CD4-positive, CD25-positive, alpha-beta regulatory T cell (primary cell): ENCODE measurements at places on chromosomes 6 and 20.
A peak's percentile ranks its signal among the peaks of the same experiment; 100 is the strongest.

- H3K4me3 ChIP-seq: no peak overlapping the region
- H3K27ac ChIP-seq: no peak overlapping the region
- H3K4me1 ChIP-seq: no peaks in the 10 kb centered on the region
Observed at GRCh38 chr6:129382916-129383315, 327.1 kb downstream of the ARHGAP18 start.

DNA sequence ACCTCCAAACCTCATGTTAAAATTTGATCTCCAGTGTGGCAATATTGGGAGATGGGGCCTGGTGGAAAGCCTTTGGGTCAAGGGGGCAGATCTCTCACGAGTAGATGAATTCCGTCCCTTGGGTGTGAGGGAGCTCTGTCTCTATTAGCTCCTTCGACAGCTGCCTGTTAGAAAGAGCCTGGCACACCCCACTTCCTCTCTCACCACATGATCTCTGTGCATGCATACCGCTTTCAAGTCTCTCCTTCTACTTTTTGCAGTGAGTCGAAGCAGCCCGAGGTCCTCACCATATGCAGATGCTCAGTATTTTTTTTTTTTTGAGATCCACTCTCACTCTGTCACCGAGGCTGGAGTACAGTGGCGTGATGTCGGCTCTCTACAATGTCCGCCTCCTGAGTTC, 176.9 kb downstream of the SYNDIG1 start:
- H3K4me1 ChIP-seq: no peaks in the 10 kb centered on the region
- no peak for DNase-seq
- H3K4me3 ChIP-seq: no peak overlapping the region
- no peak overlapping the region for H3K27ac ChIP-seq

- no peak for DNase-seq
- no peak overlapping the region for H3K4me3 ChIP-seq
- H3K4me1 ChIP-seq: peaks cover 23% of the 10 kb centered on the region
- no peaks in the 10 kb centered on the region for H3K36me3 ChIP-seq
- peaks cover 29% of the 10 kb centered on the region for H3K27me3 ChIP-seq
Observed at GRCh38 chr6:41426438-41426851, 91.0 kb downstream of the NCR2 start.

GRCh38 chr20:41649489-41649888, 31.3 kb upstream of the CHD6 start:
- no peak overlapping the region for H3K4me3 ChIP-seq
- H3K27ac ChIP-seq: no peak overlapping the region
- H3K4me1 ChIP-seq: no peaks in the 10 kb centered on the region

DNA sequence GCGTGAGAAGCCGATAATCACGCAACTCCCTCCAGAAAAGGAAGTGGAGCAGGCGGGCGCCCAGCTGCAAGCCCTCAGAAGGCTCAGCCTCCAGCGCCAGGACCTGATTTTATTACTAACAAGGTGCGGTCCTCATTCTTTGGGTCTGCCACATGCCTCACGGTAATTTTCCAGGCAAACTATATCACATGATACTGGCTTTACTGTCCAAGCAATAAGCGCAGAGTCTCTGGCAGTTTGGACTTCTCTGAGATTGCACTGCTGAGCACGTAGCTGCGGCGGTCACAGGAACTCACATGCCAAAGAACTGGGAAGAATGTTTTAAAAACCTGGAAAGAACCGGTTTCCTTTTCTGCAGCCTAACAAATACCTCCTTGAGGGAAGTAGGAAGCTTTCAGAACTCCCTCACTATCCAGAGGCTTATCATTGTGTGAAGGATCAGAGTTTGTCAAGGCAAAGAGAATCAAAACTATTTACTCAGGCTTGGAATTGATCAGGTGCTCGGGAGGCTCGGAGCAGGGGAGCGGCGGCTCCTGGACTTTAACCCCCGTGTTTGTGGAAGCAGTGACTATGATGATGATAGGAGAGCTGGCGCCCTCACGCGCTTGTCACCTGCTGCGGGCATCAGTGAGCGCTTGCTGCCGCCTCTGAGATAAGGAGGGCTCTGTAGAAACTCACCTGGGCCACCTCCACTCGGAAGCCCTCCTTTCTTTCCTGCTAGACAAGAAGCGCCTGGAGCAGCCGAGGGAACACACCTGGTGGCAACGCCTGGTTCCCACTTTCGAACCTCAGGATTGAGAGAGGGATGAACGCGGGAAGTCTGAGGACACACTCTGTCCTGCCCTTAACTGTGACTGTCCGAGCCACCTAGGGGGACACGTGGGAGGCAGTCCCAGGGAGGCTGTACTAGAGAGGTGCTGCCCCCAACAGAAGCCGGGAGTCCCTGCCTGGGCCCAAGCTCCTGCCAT, 27.2 kb upstream of the SYNJ2 start:
- DNase-seq: no peak
- no peaks in the 10 kb centered on the region for H3K36me3 ChIP-seq
- H3K4me1 ChIP-seq: no peaks in the 10 kb centered on the region

DNA sequence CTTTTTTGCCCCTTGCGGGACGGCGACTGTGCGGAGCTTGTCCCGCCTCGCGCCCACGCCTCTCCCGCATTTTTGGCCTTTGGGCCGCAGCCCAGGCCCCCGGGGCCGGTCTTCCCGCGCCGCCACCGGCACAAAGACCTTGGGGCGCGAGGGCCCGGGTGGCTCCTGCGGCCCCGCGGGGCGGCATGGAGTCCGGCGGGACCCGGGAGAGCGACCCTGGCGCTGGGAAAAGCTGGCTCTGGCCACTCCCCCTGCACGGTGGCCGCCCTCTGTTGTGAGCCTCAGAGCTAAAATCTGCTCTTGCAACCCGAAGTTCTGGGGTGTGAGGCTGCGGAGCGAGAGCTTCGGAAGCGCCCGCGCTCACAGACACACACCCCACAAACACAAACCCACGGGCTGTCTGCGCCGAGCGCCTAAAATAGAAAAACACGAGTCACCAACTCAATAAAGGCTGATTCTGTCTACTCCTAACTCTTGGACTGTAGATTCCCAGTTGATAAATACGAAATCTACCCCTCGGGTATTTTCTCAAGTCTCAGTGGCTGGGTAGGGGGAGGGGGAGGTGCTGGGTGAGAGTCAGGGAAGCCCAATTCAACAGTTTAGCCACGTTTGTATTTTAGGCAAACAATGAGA, 496 bp upstream of the BEND3 start:
- peaks cover 19% of the 10 kb centered on the region for H3K4me1 ChIP-seq
- H3K4me3 ChIP-seq: peak overlapping the region; percentile 76
- peaks cover 10% of the 10 kb centered on the region for H3K27me3 ChIP-seq
- H3K27ac ChIP-seq: no peak overlapping the region

- no peak overlapping the region for H3K27ac ChIP-seq
- DNase-seq: no peak
- peaks cover 78% of the 10 kb centered on the region for H3K36me3 ChIP-seq
- H3K27me3 ChIP-seq: no peaks in the 10 kb centered on the region
Observed at GRCh38 chr20:18533491-18533890, 25.8 kb downstream of the SEC23B start.

- no peaks in the 10 kb centered on the region for H3K36me3 ChIP-seq
Observed at GRCh38 chr6:68638230-68638900, 3.3 kb downstream of the ADGRB3 start.

- H3K27ac ChIP-seq: no peak overlapping the region
- H3K4me3 ChIP-seq: no peak overlapping the region
- DNase-seq: no peak
- no peaks in the 10 kb centered on the region for H3K36me3 ChIP-seq
Observed at GRCh38 chr20:41221614-41222218, 84.4 kb downstream of the PLCG1 start.

DNA sequence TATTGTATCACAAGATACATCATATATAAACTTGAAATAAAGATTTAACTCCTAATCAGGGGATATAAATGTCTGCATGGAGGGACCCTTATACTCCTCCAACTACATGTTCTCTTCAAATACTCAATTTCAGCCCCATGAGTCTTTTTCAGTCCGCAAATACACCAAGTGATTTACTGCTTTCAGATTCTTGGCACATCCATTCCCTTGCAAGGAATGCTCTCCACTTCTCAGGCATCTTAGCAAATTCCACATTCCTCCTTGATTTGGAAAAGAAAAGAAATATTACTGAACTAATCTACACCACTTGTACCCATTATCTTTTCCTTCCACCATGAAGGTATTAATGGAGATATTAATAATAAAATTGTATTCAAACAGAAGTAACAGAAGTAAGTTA, 999.4 kb upstream of the GJE1 start:
- no peaks in the 10 kb centered on the region for H3K36me3 ChIP-seq
- no peaks in the 10 kb centered on the region for H3K4me1 ChIP-seq
- H3K27ac ChIP-seq: no peak overlapping the region
- DNase-seq: no peak
- H3K27me3 ChIP-seq: no peaks in the 10 kb centered on the region

GRCh38 chr6:48757661-48758060, 646.7 kb upstream of the PTCHD4 start:
- no peaks in the 10 kb centered on the region for H3K4me1 ChIP-seq
- H3K4me3 ChIP-seq: no peak overlapping the region
- DNase-seq: no peak
- H3K27ac ChIP-seq: no peak overlapping the region
- H3K36me3 ChIP-seq: no peaks in the 10 kb centered on the region

- H3K4me3 ChIP-seq: peak overlapping the region; percentile 87
- peaks cover 78% of the 10 kb centered on the region for H3K4me1 ChIP-seq
- H3K36me3 ChIP-seq: peaks cover 21% of the 10 kb centered on the region
- H3K27me3 ChIP-seq: no peaks in the 10 kb centered on the region
- peak overlapping the region; percentile 90 for H3K27ac ChIP-seq
Observed at GRCh38 chr20:53582574-53583351, 10.9 kb downstream of the ZNF217 start.

DNA sequence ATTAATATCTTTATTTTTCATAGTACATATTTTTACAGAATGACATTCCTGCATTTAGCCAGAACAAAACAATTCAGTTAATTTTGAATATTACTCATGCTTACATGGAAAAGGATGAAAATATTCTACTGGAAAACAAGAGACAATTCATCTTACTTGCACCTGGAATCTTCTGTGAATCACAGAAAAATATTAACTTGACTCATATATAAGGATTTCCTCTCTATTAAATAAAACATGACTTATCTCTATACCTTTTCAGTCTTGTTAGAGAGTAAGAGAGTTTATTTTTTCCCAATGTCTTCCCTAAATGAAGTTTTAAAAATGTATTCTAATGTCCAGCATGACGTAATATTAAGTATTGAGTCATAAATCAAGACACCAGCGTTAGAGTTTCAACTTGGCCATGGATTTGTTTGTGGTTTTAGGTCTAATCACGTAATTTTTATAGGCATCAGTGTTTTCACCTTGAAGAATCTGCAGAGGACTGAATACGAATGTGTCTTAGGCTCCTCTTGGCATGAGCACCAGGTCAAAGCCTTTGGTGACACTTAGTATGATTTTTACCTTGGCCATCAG, 445.1 kb upstream of the JAG1 start:
- no peaks in the 10 kb centered on the region for H3K36me3 ChIP-seq
- no peak overlapping the region for H3K4me3 ChIP-seq
- H3K4me1 ChIP-seq: no peaks in the 10 kb centered on the region
- H3K27ac ChIP-seq: no peak overlapping the region
- no peaks in the 10 kb centered on the region for H3K27me3 ChIP-seq

- no peak overlapping the region for H3K4me3 ChIP-seq
- H3K27ac ChIP-seq: no peak overlapping the region
- no peaks in the 10 kb centered on the region for H3K27me3 ChIP-seq
- DNase-seq: no peak
- H3K4me1 ChIP-seq: no peaks in the 10 kb centered on the region
- no peaks in the 10 kb centered on the region for H3K36me3 ChIP-seq
Observed at GRCh38 chr20:11020712-11021111, 346.9 kb upstream of the JAG1 start.

- H3K36me3 ChIP-seq: no peaks in the 10 kb centered on the region
- peak overlapping the region; percentile 91 for H3K4me3 ChIP-seq
- no peaks in the 10 kb centered on the region for H3K27me3 ChIP-seq
- H3K27ac ChIP-seq: peak overlapping the region; percentile 76
- peaks cover 24% of the 10 kb centered on the region for H3K4me1 ChIP-seq
Observed at GRCh38 chr6:161272635-161273273, 1.1 kb downstream of the AGPAT4 start.

DNA sequence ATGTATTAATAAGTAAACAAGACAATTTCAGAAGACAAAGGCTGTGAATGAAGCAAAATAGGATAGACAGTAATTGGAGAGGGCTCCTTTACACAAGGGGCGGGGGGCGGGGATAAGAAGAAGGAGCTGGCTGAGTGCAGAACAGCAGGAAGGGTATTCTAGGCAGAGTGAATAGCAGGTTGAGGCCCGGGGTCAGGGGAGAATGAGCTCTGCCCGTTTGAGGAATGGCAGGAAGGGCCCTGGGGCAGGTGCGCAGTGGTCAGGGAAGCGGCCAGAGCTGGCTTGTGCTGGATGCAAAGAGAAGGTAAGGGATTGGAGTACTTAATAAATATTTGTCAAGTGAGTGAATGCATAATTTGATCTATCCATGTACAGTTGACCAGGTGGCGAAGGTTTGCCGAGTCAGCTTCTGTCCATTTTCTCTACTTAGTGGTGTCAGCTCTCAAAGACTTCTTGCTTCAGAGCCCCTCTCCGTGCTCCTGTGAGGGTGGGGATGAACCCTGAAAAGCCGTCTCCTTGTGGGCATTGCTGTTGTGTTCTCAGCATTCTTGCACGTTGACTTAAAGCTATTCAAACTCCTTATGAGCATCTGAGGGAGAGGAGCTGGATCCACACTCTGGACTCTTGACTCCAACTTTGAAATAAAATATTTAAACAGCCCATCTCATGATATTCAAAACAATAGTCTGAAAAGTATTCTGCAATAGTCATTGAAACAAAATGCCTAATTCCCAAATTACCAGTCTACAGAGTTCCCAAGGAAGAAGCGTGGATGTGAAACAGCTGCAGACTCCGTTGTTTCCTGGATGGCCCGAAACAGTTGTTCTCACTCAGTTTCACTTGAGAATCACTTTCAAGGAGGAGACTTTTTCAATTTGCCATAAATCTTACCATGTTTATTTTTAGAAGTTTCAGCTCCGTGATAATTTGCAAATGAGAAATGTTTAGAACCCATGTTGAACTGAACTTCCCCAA, 105.1 kb downstream of the EDN3 start:
- H3K4me3 ChIP-seq: no peak overlapping the region
- peaks cover 17% of the 10 kb centered on the region for H3K27me3 ChIP-seq
- H3K27ac ChIP-seq: no peak overlapping the region
- DNase-seq: no peak
- H3K4me1 ChIP-seq: peaks cover 14% of the 10 kb centered on the region
- no peaks in the 10 kb centered on the region for H3K36me3 ChIP-seq

DNA sequence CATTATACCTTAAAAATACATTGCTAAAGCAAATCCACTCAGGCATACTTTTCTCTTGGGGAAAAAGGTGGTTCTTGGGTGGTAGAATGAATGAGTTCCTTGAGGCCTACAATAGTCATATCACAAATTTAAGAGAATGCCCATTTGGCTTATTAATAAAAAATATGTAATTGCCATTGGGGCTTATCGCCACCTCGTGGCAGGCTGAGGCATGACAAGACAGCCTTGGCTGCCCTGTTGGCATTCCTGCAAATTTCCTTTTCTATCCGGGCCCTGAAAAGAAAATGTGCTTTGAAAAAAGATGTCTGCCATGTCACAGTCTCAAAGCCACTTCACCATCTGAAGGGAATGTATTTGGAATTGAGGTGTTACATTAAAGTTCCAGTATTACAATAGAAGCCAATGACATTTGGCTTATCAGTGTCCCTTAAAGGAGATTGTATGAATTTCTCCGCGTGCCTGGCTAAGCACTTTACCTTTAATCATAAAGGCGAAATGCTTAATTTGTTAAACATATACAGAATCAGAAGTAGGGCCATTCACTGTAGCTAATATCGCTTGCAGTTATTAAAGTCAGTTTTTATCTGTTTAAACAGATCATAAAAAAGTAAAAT, 188.3 kb upstream of the ZFP64 start:
- H3K4me1 ChIP-seq: no peaks in the 10 kb centered on the region
- no peak overlapping the region for H3K27ac ChIP-seq

GRCh38 chr6:37137201-37138090, 32.5 kb upstream of the PIM1 start:
- no peaks in the 10 kb centered on the region for H3K27me3 ChIP-seq
- no peak for DNase-seq
- H3K36me3 ChIP-seq: no peaks in the 10 kb centered on the region
- H3K4me3 ChIP-seq: no peak overlapping the region
- H3K27ac ChIP-seq: no peak overlapping the region
